Astrocyte (in vitro differentiated cells and primary cell): ENCODE measurements at places on chromosomes 2 and 18. TPM values are rescaled to one million over a fixed set of nuclear protein-coding genes. Genes with fewer than 3 reads are reported as not detected.

The ALLC gene
- total RNA-seq: not detected in 2 replicates

The KCNS3 gene
- 0.84 and 1.7 TPM in 2 replicates for total RNA-seq

The CEP76 gene
- 7.5 and 9.5 TPM in 2 replicates for total RNA-seq

The GALNT14 gene
- total RNA-seq: 2.1 and 2.9 TPM in 2 replicates

The CLEC4F gene
- not detected in 2 replicates for total RNA-seq

The KIDINS220 gene
- total RNA-seq: 47.8 and 50.3 TPM in 2 replicates

The KLHL14 gene
- total RNA-seq: 0.39 and 0.43 TPM in 2 replicates

The C2orf80 gene
- total RNA-seq: not detected in 2 replicates

The PXDN gene
- 417 and 467 TPM in 2 replicates for total RNA-seq

The REG1B gene
- not detected in 2 replicates for total RNA-seq

The RAX gene
- not detected in 2 replicates for total RNA-seq

DNA sequence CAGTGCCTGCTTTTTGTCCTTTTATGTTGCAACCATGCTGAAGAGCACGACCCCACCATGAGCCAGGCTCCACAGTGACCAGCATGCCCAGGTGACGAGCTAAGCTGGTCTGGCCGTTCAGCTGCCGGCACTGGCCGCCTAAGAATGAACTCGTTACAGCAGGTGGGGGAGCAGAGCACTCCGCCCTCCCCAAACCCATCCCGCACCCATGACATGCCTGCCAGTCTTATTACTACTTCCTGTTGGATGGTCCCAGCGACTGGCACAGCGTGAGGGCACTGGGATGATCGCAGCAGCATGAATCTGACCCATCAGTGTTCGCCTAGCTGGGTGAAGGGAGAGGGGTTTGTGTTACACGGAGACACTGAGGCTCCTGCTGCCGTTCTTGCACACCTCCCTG, 11.5 kb downstream of the DIPK1C start:
- DNase-seq: no peak
- no peaks in the 10 kb centered on the region for H3K27me3 ChIP-seq
- H3K4me3 ChIP-seq: no peak overlapping the region
- H3K4me1 ChIP-seq: no peaks in the 10 kb centered on the region
- no peak overlapping the region for H3K27ac ChIP-seq

- no peak for DNase-seq
- no peaks in the 10 kb centered on the region for H3K36me3 ChIP-seq
- no peaks in the 10 kb centered on the region for H3K4me1 ChIP-seq
- H3K27ac ChIP-seq: no peak overlapping the region
- no peaks in the 10 kb centered on the region for H3K27me3 ChIP-seq
Observed at GRCh38 chr18:50653402-50654093, 93.7 kb downstream of the MAPK4 start.

DNA sequence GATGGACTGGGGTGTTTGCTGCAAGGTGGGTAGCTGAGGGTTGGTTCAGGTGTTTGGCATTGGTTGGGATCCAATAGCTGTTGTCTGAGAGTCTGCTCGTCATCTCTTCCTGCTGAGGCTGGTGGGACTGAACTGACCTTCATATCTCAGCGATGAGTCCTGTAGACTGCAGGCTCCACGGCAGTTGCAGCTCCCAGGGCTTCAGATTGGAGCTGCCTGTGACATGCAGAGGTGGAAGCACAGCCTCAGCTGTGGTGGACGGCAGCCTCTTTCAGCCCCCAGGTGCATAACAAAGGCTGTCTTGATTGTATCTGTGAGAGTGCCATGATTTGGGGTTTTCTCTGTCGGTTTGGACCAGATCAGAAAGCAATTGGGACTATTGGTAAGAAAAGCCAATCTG, 3.9 kb upstream of the IL1R2 start:
- H3K4me3 ChIP-seq: no peak overlapping the region
- DNase-seq: no peak
- H3K27me3 ChIP-seq: peaks cover 11% of the 10 kb centered on the region
- H3K36me3 ChIP-seq: no peaks in the 10 kb centered on the region

- no peaks in the 10 kb centered on the region for H3K27me3 ChIP-seq
- H3K4me3 ChIP-seq: no peak overlapping the region
- H3K4me1 ChIP-seq: no peaks in the 10 kb centered on the region
- no peak overlapping the region for H3K27ac ChIP-seq
- no peaks in the 10 kb centered on the region for H3K36me3 ChIP-seq
Observed at GRCh38 chr18:70576276-70577022, 287.6 kb downstream of the SOCS6 start.

- H3K4me1 ChIP-seq: no peaks in the 10 kb centered on the region
- H3K36me3 ChIP-seq: no peaks in the 10 kb centered on the region
- H3K27me3 ChIP-seq: no peaks in the 10 kb centered on the region
- no peak overlapping the region for H3K27ac ChIP-seq
- H3K4me3 ChIP-seq: no peak overlapping the region
Observed at GRCh38 chr2:148987286-148987685, 51.2 kb upstream of the LYPD6B start.

DNA sequence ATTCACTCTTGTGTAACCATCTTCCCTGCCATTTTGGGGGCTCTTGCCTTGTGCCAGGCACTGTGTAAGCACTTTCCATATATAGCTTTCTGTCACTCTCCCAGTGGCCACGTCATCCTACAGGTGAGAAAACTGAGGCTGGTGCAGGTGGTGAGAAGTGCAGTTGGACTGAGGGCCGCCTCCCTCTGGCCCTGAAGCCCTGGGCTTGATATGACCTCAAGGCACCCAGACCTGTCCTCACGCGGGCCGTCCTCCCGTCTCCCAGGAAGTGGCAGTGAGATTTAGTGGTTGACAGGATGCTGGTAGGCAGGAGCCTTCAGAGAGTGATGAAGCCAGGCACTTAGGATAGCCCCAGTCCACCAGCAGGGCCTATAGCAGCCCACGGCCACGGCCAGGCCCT, 30.5 kb downstream of the MAL start:
- no peak overlapping the region for H3K4me3 ChIP-seq
- H3K4me1 ChIP-seq: peaks cover 11% of the 10 kb centered on the region
- no peaks in the 10 kb centered on the region for H3K36me3 ChIP-seq
- H3K27ac ChIP-seq: no peak overlapping the region

- no peaks in the 10 kb centered on the region for H3K36me3 ChIP-seq
- H3K4me1 ChIP-seq: no peaks in the 10 kb centered on the region
- no peak overlapping the region for H3K4me3 ChIP-seq
- no peak overlapping the region for H3K27ac ChIP-seq
Observed at GRCh38 chr2:240420206-240421104, 15.0 kb upstream of the GPC1 start.

DNA sequence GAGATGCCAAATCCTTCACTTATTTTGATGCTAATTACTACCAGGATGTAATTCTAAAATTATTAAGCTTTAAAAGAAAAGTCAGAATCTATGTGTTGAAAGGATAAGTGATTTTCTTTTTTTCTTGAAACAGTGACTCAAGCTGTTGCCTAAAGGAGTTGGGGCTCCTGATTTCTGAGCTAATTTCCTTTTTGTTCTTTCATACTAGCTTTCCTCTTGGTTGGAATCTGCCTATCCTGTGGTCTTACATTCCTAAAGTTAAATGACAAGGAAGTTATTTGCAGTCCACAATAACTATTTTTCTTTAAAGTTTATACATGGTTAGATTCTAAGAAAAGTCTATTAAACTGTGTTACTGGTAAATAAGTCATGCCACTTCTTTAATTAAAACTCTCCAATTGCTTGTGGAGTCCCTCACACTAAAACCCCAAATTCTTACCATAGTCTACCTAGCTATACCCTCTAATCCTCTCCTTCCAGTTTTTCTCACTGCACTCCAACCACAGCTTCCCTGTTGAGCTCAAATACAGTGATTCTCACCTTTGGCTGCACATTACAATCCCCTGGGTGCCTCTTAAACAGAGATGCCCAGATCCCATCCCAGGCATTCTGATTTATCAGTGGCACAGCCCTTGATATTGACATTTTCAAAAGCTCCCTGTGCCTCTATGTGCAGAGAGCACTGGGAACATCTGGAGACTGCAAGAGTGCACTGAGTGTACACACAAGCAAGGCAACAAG, 63.3 kb upstream of the EFEMP1 start:
- no peaks in the 10 kb centered on the region for H3K27me3 ChIP-seq
- no peak overlapping the region for H3K4me3 ChIP-seq
- peak overlapping the region; percentile 69 for H3K27ac ChIP-seq
- no peaks in the 10 kb centered on the region for H3K36me3 ChIP-seq
- H3K4me1 ChIP-seq: peaks cover 22% of the 10 kb centered on the region
- DNase-seq: peak; percentile 89

DNA sequence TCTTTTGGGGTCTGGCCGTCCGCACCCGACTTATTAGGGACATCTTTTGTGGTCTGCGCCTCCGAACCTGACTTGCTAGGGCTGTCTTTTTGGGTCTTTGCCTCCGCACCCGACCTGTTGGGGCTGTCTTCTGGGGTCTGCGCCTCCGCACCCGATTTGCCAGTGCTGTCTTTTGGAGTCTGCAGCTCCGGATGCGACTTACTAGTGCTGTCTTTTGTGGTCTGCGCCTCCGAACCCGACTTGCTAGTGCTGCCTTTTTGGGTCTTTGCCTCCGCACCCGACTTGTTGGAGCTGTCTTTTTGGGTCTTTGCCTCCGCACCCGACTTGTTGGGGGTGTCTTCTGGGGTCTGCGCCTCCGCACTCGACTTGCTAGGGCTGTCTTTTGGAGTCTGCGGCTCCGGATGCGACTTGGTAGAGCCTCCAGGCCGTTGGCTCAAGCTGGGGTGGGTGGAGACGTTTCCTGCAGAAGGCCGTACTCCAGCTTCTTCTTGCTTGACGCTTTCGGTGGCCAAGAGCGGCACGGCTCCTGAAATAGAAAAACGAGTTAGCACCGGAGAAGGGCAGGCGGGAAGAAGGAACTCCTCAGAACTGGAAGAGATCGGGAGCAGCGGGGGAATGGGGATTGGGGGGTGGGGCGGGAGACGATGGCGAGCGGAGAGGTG, 498 bp downstream of the TGOLN2 start:
- peak overlapping the region; percentile 96 for H3K27ac ChIP-seq
- no peaks in the 10 kb centered on the region for H3K27me3 ChIP-seq
- H3K4me3 ChIP-seq: peak overlapping the region; percentile 75
